Muscle of leg (tissue), 16 donors: ENCODE measurements at places on chromosomes 13 and 19.

DNA sequence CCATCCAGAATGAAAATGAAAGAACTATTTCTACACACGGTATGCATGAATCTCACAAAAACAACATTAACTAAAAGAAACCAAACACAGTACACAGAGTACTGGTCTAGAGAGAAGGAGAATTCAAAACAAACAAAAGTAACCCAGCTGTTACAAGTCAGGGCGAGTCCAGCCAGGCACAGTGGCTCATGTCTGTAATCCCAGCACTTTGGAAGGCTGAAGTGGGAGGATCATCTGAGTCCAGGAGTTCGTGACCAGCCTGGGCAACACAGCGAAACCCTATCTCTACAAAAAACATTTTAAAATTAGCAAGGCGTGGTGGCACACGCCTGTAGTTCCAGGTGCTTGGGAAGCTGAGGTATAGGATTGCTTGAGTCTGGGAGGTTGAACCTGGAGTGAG lies 1.7 kb upstream of the PSMC4 start:
- DNase-seq = no peak

DNA sequence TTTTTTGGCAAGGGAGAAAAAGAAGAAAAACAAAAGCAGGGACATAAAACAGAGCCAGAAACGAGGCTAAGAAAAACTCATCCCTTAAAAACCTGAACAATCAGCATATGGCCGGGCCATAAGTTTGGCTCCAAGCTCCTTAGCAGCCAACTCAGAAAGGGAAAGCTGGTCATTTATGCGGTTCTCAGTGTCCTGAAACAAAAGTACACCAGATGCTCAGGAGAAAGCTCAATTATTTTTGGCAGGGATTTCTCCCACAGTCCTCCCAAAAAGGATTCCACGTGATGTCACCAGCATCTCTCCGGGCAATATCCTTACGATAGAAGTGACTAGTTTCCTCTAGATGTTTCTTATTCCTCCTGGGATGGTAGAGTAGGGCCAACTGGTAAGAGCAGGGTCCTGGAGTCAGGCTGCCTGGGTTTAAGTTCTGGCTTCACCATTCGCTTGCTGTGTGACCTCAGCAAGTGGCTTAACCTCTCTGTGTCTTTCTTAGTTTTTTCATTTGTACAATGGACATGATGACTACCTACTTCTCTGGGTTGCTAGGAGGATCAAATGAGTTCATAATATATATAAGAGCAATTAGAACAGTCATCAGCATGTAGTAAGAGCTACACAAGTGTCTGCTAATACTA lies 34.0 kb downstream of the PIN1 start:
- peak; percentile 51 for DNase-seq

- DNase-seq = no peak
These were observed 32.7 kb downstream of the ALG5 start for GRCh38 chr13:36966404-36966803.

GRCh38 chr13:33299626-33300025 lies 14.1 kb upstream of the STARD13 start:
- DNase-seq = no peak

DNA sequence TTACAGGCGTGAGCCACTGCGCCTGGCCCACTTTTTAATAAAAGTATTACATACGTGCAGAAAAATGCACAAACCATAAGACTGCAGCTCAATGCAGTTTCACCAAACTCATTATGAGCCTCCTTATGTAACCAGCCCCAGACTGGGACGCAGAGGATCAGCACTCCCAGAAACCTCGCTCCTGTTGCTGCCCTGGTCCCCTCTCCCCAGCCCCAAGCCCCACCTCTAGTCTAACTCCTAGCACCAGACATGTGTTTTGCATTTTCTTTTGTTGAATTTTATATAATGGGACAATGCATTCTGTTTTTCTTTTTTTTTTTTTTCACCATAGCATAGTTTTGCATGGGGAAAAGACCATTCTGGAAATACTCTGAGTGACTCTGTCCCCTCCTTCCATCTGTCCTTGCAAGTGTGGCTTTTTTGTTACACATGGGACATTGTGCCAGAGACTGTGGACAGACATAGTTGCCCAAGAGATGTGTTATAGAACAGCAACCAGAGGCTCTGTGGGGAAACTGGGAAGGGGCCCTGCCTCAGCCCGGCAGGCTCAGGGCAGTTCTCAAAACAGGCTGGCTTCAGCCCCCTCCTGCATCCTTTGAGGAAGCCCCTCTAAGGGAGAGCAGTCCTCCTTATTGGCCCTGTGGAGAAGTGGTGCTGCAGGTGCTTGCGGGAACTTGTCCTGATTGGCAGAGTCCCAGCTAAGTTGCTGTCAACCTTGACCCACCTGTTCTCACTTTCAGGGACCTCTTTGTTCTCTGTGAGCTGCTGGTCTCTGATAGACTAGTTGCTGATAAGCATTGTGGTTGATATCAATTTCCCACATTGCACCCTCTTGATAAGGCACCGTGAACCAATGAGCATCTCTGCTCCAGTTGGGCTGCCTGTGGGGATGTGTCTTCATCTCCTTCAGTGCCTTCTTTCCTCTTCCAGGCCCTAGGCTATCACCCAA lies 13.8 kb upstream of the OLFM4 start:
- DNase-seq = peak; percentile 45

- peak; percentile 66 for DNase-seq
These were observed 54.4 kb upstream of the ZNF835 start for GRCh38 chr19:56725829-56726424.
